ENCODE measurements at places on chromosomes 1 and 21.

DNA sequence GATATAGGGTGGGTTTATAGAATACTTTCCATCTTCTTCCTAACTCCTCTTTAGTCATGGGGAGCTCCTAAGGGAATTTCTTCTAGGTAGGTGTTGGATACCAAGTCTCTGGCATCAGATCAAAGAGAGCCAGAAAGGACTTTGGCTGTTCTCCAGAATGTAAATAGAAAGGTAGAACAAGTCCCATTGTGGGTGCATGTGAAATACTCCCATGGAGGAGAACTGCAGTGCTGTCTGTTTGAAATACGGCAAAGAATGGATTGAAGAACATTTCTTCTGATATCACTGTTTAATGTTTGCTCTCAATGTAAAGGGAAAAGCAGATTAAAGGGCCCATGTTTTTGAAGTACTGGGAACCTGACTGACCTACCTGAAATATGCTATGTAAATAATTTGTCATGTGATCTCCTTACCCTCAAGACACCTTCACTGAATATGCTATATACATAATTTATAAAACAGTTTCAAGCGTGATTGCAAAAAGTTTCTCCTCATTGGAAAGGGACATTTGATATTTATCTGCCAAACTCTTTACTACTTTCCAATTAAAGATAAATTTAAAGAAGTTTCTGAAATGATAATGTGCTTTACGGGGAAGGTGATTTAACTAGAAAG, 65.9 kb downstream of the LAMC1 start:
- DNase-seq: no peak

DNA sequence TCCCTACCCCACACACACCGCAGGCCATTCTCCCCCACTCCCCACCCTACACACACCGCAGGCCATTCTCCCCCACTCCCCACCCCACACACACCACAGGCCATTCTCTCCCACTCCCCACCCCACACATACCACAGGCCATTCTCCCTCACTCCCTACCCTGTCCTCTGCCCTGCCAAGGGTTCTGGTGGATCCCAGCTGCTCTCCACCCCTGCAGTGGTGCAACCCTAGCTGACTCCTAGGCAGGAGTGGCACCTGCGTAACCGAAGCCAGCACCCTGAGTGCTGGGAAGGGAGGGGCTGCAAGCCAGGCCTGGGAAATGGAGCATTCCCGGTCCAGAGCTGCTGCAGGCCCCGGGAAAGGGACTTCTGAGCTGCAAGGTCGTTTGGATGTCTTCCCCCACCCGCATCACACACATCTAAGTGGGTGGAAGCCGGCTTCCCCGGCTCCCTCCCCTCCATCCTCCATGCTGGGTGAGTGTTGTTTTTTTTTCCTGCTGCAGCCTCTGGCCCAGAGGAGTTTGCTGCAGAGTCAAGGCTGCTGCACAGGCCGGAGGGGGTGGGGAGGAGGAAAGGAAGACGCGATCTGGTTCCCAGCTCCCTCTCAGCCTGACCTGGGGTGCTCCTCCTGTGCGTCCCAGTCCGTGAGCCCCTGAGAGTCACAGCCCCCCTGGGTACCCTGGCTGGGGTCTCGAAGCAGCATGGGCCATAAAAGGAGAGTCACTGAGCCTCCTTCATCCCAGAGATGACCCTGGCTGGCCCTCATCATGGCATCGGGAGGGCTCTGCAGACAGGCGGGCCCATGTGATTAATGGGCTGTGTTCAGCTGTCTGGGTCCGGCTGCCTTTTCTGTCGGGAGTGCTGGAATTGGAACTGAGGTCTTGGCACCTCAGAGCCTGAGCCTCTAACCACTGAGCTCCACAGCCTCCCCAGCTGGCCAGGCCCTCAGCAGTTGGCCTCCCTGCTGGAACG, 16.1 kb downstream of the H6PD start:
- DNase-seq: no peak

GRCh38 chr21:37939251-37939650, 23.0 kb upstream of the KCNJ6 start:
- no peak for DNase-seq

GRCh38 chr1:181036107-181036836, 2.5 kb downstream of the MR1 start:
- DNase-seq: no peak

GRCh38 chr1:174052621-174053020, 30.5 kb upstream of the RC3H1 start:
- no peak for DNase-seq

DNA sequence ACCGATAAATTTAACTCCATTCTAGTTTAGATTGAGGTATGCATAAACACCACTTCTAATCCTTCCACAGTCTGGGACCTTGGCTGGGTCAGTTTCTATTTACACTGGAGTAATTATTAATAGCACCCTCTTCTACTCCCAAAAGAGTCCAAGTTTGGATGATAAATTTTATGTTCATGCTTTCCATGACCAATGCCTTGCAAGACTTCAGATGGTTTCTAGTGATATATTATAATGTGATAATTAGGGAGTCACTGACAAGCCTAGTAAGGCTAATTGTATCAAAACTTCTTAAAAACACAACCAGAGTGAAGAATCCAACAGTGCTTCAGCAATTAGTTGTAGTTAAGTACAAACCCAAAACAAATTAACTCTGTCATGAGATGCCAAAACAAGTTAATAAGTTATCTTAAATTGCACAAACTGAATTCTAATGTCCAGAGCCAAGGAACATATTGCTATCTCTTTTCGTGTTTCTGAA, 489.6 kb downstream of the TTLL7 start:
- DNase-seq: no peak

GRCh38 chr1:246988316-246988715, 19.5 kb downstream of the ZNF695 start:
- no peak for DNase-seq

DNA sequence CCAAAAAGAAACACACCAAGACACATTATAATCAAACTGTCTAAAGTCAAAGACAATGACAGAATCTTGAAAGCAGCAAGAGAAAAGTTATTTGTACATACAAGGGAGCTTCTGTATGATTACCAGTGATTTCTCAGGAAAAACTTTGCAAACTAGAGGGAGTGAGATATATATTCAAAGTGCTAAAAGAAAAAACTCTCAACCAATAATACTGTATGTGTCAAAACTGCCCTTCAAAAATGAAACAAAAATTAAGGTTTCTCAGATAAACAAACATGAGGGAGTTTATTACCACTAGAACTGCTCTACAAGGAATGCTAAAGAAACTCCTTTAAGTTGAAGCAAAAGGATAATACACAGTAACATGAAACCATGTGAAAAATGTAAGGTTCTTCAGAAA, 79.4 kb downstream of the LBR start:
- no peak for DNase-seq

DNA sequence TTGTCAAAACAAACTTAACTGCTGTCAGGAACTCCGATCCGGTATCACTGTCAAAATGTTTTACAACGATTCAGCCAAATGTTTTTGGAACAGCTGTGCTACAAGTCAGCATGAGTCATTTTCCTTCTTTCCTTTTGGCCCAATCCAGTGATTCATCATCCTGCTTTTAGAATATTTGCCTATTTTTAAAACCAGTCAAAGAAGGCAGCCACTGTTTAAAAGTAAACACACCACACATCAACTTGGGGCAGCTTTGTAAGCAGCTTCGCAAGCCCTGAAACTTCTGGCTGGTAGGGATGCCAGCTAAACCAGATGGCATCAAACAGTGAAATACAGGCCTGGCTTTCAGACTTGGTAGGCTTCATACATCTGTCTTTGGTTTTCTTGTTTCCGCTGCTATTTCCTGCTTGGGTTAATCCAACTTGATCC, 14.9 kb downstream of the MAP3K7CL start:
- no peak for DNase-seq

DNA sequence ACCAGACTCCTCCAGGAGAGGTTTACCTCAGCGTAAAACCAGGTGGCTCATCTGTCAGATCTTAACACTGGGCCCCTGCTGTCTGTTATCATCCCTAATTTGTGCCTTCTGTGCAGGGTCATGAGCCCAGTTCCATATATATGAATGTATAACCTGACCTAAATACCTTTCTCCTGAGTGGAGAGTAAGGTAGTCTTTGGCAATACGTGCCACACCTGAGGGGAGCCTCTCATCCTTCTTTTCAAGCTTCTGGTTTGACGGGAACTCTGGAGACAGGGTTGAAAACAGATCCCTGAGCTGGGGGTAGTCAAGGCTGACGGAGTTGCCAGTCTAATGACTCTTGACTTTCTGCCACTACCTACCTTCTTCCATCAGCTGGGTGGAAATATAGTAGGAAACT, 4.1 kb downstream of the SFT2D2 start:
- DNase-seq: no peak

GRCh38 chr1:61921435-61921834, 179.2 kb downstream of the PATJ start:
- DNase-seq: no peak

DNA sequence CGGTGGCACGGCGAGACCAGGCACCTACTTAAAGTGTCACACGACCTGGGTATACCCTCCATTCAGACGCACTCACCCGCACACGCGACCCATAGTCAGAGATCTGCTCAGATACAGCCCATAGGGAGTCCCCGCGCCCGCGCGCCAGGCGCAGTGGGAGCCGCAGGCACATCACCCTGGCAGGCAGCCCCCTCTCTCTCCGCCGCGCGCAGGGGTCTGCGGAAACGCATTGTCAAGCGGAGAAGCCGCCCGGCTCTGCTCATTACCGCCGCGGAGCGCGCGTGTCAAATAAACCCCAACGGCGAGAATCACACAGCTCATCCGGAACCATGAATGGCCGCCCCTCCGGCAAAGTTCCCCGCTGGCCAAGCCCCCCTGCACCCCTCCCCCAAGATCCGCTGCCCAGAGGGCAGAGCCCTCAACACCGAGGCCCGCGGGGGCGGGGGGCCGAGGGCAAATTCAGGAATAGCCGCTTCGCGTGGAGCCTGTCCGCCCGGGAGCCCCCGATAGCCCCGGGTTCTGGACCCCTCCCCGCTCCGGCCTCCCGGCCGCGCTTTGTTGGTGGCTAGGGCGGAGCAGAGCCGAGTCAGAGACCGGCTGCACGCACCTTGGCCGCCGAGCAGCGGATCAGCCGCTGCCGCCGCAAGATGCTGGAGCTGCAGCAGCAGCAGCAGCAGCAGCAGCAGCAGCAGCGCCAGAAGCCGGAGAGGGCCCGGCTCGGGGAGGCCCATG, 522 bp downstream of the LRP8 start:
- peak; percentile 65 for DNase-seq

DNA sequence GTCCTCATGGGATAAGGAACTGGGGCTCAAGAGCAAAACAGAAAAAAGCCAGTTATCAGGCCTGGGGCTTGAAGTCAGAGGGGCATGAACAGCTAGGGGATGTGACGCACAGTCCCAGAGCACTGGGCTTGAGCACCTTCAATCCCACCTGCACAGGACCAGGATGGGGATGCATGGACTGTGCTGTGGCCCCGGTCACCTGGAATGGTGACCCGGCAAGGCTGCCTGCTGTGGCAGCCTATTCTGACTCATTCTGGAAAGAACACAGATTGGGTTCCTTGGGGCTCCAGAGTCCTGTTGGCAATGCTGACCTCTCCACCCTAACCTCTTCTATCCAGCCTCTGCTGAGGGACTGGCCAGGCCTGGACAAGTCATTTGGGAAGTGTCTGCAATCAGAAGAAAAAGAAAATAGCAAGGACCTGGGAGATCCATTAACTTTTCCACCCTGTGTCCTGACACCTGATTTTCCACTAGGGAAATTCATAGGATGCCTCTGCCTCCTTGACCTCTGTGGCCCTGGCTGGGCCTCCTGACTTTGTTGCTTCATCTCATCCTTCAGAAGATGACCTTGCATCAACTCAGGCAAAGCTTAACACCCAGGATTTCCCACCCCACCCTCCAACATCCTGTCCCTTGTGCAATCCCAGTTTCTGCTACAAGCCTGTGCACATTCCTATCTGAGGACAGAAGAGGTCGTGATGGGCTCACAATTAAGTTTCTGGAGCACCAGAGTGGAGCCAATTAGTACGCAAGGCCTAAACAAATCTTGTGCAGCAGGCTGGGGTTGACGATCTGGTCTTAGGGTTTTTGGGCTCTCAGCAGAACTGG, 17.9 kb upstream of the FMOD start:
- no peak for DNase-seq

- no peak for DNase-seq
Observed at GRCh38 chr1:29621826-29622435, 385.6 kb downstream of the PTPRU start.

DNA sequence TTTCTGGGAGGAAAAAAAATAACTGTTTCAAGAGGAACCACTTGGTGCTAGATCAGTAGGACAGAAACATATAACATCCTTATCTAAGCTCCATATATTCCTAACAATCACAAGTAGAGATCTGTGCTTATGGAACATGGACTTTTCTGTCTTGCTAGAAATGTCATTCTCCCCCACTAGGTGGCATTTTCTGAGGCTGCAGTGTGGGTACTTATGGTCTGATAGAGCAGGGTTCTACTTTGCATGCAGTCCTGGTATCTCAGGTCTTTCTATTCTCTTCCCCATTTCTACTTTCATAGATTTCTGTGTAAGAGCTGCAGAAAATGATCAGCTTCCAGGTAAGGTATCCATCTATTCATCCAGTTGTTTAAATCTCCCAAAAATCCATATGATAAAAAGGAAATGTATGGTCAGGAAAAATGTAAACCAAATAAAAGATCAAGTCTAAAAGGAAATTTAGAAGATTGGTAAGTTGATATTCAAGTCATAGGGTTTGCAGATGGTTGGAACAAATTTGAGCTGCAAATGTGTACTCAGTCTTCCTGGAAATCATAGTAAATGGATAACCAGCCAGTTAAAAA, 1.5 kb downstream of the ZNF684 start:
- DNase-seq: peak; percentile 37

Measured in activated T-cell treated with anti-CD3 and anti-CD28 coated beads, Interleukin-2, amount 50 U/mL, for 72 hours (primary cell).